ENCODE measurements at places on chromosomes 2 and 18.

GRCh38 chr2:69717861-69718273 is 24.1 kb upstream of the ANXA4 start:
- DNase-seq, result no peak

GRCh38 chr2:122532072-122532344 is 776.6 kb downstream of the TSN start:
- no peak for DNase-seq

DNA sequence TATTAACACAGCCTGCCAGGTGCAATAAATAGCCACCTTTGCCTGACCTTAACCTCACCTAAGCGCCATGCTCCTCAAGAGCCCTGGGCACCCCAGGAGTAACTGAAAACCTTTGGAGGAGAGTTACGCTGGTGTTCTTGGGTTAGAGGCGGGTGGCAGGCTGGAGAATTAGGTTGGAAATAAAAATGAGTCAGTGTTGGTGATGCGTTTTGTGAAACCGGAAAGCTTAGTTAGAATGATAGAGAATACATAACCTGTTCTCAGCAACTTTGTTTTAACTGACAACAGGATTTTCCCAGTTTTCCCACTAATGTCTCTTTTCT is 17.0 kb downstream of the LRRFIP1 start:
- DNase-seq, result no peak

DNA sequence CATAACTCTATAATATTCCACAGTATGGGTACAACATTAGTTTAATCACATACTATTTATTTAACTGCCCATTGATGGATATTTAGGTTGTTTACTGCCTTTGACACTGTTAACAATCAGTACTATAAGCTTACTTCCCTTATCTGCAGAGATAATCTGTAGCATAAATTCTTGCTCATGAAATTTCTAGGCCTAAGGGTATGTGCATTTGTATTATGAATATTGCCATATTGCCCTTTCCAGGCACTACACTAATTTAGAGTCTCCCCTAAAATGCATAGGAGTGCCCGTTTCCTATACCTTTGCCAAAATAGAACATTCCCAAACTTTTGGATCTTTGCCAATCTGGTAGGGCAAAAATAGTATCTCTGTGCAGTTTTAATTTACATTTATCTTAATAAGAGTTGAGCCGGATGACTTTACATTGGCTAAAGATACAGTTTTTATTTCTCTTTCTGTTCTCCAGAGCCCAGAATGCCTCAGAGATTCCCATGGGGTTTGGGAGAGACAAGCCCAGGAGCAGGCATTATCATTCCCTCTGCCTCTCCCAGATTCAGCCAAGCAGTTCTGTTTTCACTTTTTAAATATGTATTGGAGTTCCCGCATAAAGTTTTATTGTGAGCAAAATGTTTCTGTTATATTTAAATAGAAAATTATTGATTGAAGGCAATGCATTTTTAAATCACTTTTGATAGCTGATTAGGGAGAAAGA is 102.8 kb downstream of the CAPN13 start:
- no peak for DNase-seq

- DNase-seq, result no peak
These were observed 54.6 kb upstream of the CYTIP start for GRCh38 chr2:157498483-157498882.

GRCh38 chr2:99861376-99861760 is 281.0 kb downstream of the AFF3 start:
- DNase-seq, result no peak

GRCh38 chr2:197548582-197548981 is 32.7 kb downstream of the MOB4 start:
- no peak for DNase-seq

DNA sequence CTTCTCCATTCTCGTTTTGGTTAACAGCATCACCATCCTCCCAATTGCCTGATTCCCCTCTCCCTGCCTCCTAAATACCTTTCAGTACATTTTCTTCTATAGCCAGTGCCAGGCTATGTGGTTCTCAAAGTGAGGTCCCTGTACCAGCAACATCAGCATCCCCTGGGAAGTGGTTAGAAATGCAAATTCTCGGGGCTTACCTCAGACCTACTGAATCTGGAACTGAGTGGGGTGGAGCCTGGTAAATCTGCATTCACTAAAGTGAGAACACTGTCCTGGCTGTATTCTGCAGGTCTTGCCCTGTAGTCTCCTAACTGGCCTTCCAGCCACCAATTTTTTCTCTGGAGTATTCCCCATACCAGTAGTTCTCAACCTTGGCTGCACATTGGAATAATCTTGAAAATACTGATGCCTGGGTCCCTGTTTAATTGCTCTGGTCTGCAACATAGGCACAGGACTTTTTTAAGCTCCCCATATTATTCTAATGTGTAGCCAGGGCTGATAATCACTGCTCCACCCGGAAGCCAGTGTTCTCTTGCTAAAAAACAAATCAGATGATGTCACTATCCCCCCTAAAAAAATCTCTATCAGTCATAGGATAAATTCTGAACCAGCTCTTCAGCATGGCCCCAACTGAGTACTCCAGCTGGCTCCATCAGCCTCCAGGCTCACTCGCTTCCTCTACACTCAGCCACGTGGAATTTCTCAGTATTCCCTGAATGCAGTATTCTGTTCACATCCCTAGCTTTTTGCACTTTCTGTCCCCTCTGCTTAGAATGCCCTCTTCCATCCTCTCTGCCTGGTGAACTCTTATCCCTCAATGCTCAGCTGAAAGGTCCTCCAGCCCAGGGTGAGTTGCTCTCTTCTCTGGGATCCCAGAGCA is 98.4 kb downstream of the CDK15 start:
- no peak for DNase-seq

DNA sequence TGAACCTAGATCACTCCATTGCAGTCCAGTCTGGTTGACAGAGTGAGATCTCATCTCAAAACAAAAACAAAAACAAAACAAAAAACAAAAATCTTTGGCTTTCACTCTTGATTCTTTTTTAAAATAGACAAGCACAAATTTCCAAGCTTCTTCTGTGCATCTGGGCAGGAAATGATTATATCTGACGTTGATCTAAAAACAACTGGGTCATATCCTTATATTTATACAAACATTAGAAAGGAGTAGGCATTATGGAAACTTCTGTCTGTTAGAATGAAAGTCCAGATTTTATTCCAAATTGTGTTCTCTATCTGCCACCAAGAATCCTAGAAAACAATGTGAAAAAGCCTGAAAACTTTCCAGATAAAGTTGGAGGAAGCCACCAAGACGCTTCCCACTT is 26.2 kb upstream of the PMAIP1 start:
- no peak for DNase-seq

- no peak for DNase-seq
These were observed 63.0 kb upstream of the PGAP1 start for GRCh38 chr2:196989496-196989895.

GRCh38 chr2:218827701-218828476 is 3.7 kb downstream of the PRKAG3 start:
- DNase-seq, result no peak

DNA sequence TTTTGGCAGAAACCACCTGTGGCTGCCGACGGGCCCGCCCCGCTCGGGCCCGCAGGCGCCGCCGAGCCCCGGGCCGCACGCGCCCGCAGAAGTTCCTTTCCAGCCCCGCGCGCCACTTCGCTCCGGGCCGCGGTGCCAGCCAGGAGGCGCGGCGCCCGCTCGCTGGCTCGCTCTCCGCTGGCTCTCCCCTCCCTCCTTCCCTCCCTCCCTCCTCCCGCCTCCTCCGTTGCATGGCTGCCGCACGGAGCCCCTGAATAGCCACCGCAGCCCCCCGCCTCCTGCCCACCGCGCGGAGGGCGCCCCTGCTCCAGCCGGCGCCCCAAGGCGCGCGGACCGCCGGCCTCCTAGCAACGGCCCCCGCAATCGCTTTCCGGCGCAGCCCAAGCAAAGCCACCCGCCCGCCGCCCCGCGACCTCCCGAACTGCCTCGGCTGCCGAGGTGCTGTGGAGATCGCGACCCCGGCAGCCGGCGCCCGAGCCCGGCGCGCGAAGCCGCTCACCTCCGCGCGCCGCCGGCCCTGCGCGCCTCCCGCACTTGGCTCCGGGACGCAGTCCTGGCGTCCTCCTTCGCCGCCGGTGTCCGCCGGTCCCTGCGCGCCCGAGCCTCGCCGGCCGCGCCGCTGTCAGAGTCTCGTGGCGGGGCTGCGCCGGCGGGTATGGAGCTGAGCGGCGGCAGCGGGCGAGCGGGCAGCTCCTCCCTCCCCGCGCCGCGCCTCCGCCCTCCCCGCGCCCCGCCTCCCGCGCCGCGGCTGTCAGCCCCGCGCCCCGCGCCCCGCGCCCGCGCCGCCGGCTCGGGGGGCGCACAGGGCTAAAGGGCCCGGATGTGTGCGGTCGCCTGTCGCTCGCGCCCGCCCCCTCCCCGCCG is at the start of gene ZBTB7C:
Gene ZBTB7C, minus strand, starts transcription at position 657 of the 864 bp plus-strand sequence.
- no peak for DNase-seq

DNA sequence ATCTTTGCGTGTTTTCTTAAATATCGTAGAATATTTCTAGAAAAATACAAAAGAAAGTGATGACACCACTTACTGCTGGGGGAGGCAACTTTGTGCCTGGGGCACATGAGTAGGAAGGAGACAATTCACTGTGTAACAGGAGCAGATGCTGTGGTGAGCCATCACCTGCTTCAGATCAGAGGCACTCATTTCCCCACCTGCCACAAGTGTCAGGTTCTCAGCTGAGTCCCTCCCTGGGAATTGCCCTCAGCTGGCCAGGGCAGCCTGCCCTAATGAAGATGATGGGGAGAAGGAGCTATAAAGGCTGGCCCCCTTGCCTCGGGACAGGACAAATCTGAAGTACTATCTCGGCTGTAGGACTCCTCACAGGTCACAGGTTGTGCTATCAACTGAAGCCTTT is 322.8 kb downstream of the STK39 start:
- DNase-seq, result no peak

GRCh38 chr2:162111958-162112850 is 38.2 kb upstream of the DPP4 start:
- no peak for DNase-seq

GRCh38 chr18:4844320-4844719 is 352.7 kb downstream of the AKAIN1 start:
- no peak for DNase-seq

GRCh38 chr18:25659541-25659940 is 307.6 kb upstream of the ZNF521 start:
- DNase-seq, result no peak
